Posterior vena cava (tissue), 2 donors: ENCODE measurements at places on chromosomes 5 and 9. TPM values are rescaled to one million over a fixed set of nuclear protein-coding genes. Genes with fewer than 3 reads are reported as not detected.

SOWAHA gene
- total RNA-seq: not detected

SH2D3C gene
- total RNA-seq: 18.9 TPM

SPINK6 gene
- total RNA-seq: not detected

COL15A1 gene
- 129 TPM for total RNA-seq

SLC22A4 gene
- total RNA-seq: 3.1 TPM

EPB41L4A gene
- 23.8 TPM for total RNA-seq

- DNase-seq: no peak
Observed at GRCh38 chr5:154211641-154212390, 21.3 kb downstream of the GALNT10 start.

DNA sequence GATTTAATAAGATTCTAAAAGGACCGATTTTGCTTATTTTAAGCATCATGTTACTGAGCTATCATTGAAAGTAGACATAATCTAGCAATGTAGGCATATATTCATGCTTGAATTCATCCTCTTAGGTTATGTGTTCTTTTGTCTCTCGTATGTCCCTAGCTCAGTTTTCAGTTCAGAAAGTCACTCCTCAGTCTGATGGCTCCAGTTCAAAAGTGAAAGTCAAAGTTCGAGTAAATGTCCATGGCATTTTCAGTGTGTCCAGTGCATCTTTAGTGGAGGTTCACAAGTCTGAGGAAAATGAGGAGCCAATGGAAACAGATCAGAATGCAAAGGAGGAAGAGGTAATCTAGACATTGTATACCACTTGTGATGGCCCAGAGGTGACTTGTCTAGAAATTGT is 39.2 kb downstream of the HSPA4 start:
- no peak for DNase-seq

GRCh38 chr5:54257366-54258118 is 52.8 kb downstream of the ARL15 start:
- no peak for DNase-seq

- DNase-seq: no peak
Observed at GRCh38 chr9:86649913-86650312, 295.7 kb upstream of the TUT7 start.

GRCh38 chr5:53003144-53003543 is 14.0 kb downstream of the ITGA2 start:
- no peak for DNase-seq

DNA sequence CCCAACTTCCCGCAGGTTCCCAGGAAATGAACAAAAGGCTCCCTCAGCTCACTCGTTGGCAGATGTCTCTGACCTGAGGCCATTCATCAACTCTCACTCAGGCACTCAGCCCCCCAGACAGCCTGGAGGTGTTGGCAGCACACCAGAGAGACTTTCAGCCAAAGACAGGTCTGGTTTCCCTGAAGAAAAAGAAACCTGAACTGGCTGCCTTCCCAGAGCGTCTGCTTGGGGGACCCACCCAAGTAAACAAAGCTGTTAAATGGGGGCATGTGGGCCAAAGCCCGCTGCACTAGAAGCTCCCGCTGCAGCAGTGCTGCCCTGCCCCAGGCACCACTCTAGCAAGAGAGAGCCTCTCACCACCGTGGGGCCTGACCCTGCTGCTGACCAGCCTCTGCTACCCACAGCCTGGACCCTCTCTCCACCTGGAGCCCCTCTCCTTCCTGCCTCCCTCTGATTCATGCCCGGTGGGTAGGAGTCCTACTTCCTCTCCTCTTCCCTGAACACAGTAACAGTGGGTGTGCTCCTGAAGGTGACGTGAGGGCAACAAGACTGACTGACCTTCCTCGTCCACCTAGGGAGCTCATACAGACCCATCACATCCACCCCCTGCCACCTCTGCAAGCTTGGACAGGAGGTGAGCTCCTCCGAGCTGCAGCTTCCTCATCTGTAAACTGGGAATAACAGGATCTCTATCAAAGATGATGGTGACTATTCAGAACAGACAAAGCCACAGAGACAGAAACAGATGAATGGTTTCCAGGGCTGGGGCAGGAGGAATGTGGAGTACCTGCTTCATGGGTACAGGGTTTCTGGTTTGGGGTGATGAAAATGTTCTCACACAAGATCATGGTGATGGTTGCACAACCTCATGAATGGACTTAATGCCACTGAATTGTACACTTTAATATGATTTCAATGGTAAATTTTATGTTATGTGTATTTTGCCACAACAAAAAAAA is 31.0 kb upstream of the GABRP start:
- no peak for DNase-seq

DNA sequence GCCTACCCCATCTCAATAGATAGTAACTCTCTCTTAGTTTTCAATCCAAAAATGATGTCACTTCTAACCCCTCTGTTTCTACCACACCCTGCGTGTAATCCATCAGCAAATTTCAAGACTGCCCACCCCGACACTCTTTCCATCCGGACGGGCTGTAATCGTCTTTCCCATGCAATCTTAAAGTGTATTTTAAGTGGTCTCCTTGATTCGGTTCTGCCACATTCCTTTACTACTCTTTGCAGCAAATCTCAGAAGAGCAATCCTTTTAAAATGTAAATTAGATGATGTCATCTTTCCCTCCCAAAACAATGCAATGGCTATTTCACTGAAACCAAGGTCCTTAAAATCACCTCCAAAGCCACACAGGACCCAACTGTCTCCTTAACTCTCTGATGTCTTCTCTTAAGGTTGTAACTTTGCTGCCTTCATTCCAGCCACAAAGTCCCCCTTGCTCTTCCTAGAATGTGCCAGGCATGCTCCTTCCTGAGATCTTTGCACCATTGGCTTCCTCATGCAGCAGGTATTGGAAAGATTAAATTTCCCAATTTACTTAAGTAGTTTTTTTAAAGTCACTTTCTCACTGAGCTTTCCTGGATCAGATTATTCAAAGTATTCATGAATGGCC is 932.5 kb upstream of the WWC1 start:
- no peak for DNase-seq

GRCh38 chr5:149796836-149797235 is 66.7 kb downstream of the PPARGC1B start:
- DNase-seq: no peak

DNA sequence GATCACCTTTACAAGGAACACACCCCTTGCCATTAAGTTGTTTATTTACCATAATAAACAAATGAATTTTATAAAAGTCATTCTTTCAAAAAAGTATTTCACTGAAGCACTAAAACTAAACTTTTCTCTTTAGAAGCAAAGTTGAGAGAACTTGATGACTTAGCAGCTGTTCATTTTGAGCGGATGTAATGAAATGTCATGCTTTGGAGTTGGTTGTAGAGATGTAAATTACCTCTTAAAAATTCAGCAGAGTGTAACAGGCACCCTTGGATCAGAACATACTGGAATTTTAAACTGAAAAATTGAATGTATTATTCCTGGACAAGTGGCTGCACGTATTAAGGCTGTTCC is 617.2 kb downstream of the PDE4D start:
- DNase-seq: no peak

DNA sequence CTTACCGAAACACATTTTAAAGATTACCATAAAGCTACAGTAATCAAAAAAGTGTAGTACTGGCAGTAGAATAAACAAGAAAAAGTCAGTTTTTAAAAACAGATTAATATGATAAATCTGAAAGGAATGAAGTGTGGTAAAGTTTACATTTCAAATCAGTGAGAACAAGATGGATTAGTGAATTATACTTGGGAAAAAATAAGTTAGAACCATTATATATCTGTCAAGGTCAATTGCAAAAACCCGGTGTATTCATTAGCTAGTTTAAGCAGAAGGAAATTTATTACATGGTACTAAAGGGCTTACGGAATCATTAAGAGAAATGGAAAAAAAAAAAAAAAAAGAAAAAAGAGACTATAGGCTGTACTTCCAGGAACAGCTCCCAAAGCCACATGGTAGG is 164.3 kb downstream of the MUSK start:
- DNase-seq: no peak
